ENCODE measurements at places on chromosomes 13 and 19.

GRCh38 chr19:15194938-15195337, 5.9 kb downstream of the NOTCH3 start:
- DNase-seq = no peak

GRCh38 chr13:112821340-112822055, 131.7 kb downstream of the ATP11A start:
- no peak for DNase-seq

- no peak for DNase-seq
These were observed 204.4 kb downstream of the LACC1 start for GRCh38 chr13:44084146-44084545.

GRCh38 chr19:6267552-6268381, 12.0 kb downstream of the MLLT1 start:
- DNase-seq = no peak

DNA sequence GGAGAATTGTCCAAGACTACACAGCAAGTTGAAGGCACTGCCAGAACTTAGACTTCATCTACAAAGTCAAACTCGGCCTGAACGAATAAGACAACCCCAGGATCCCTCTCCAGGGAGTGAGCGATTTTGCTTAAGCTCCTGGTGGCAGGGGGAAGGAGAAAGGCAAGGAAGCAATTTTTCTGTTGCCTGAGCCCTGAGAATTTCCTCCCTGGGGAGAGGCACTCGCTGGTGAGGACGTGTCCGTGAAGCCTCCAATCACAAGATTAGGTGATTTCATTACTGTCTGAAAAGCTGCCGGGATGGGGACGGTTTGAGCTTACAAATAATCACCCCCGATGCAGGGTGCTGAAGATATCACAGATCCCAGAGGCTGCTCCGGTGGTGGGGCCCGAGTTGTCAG, 45.6 kb downstream of the TINCR start:
- DNase-seq = no peak

DNA sequence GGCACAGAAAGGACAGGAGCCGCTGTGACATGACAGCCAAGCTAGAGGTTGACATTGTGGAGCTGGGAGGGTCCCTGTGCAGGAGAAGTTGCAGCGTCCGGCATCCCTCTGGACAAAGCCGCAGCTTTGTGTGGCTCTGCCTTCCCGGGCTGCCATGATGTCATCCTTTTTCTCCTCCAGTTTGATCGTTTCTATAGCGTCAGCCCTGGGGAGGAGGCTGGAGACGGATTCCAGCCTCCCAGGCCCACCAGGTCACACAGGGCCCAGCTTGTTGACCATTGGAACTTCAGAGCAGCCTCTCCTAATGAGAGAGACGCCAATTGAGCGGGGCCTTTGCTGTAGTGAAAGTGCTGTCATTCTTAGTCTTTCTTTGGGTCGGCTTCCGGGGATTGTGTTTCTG, 3.8 kb upstream of the KCNJ14 start:
- no peak for DNase-seq
